ENCODE measurements at places on chromosomes 3 and 15. TPM values are rescaled to one million over a fixed set of nuclear protein-coding genes. Genes with fewer than 3 reads are reported as not detected.

CCR3 gene
- not detected for total RNA-seq

FXR1 gene
- 141 TPM for total RNA-seq

TGM5 gene
- not detected for total RNA-seq

TRIM42 gene
- not detected for total RNA-seq

ADGRG7 gene
- not detected for total RNA-seq

IL1RAP gene
- 31.6 TPM for total RNA-seq

HRH1 gene
- total RNA-seq = 0.15 TPM

OSTN gene
- not detected for total RNA-seq

EFCC1 gene
- 0.21 TPM for total RNA-seq

NEO1 gene
- total RNA-seq = 5.6 TPM

CTXND1 gene
- not detected for total RNA-seq

ACOX2 gene
- total RNA-seq = not detected

MKRN2OS gene
- total RNA-seq = not detected

CMTM8 gene
- 5.0 TPM for total RNA-seq

SLC27A2 gene
- total RNA-seq = 78.0 TPM

GOLGA8O gene
- 3.3 TPM for total RNA-seq

PCLAF gene
- 58.6 TPM for total RNA-seq

SCAMP5 gene
- 2.0 TPM for total RNA-seq

SH2D7 gene
- total RNA-seq = not detected
